ENCODE measurements at places on chromosomes 13 and 19. TPM values are rescaled to one million over a fixed set of nuclear protein-coding genes. Genes with fewer than 3 reads are reported as not detected.

Gene CEACAM5
- not detected for total RNA-seq

Gene CD37
- not detected for total RNA-seq

Gene CTXN1
- total RNA-seq, result 2.5 TPM

Gene ZFP28
- 13.1 TPM for total RNA-seq

Gene COX7A1
- total RNA-seq, result 8.3 TPM

Gene KIR2DL3
- not detected for total RNA-seq

Gene APOC1
- total RNA-seq, result 0.58 TPM

Gene SHISA7
- not detected for total RNA-seq

Gene FGF14
- total RNA-seq, result 0.17 TPM

Gene SIGLEC5
- total RNA-seq, result not detected

Gene RASGRP4
- not detected for total RNA-seq

Gene ERICH4
- not detected for total RNA-seq

Gene GNA15
- total RNA-seq, result under 0.01 TPM

Gene UTP14C
- 11.6 TPM for total RNA-seq

Gene CACNG6
- total RNA-seq, result not detected

Gene SHISA2
- under 0.01 TPM for total RNA-seq

Gene ATP12A
- not detected for total RNA-seq

Gene OR7C1
- not detected for total RNA-seq

Gene COX6B2
- not detected for total RNA-seq

Gene SGCG
- total RNA-seq, result not detected

Gene TMEM255B
- total RNA-seq, result 0.50 TPM

Gene PTOV1
- 81.0 TPM for total RNA-seq

Gene CFD
- 38.5 TPM for total RNA-seq

Gene PCDH17
- total RNA-seq, result 0.15 TPM

Gene ZNF541
- total RNA-seq, result not detected

Gene ZNF227
- 34.8 TPM for total RNA-seq

Gene KLK3
- not detected for total RNA-seq

Gene PNKP
- total RNA-seq, result 55.9 TPM

Gene ZNF681
- 0.87 TPM for total RNA-seq

Gene KASH5
- not detected for total RNA-seq

Gene DENND1C
- not detected for total RNA-seq

Gene ZNF429
- total RNA-seq, result 9.6 TPM

Gene SLC25A15
- 14.1 TPM for total RNA-seq

Gene PNMA8B
- total RNA-seq, result 2.8 TPM

Gene CEACAM8
- not detected for total RNA-seq

Gene ZGLP1
- total RNA-seq, result 0.29 TPM

Gene CCDC194
- 0.15 TPM for total RNA-seq

Gene ZNF66
- total RNA-seq, result 3.5 TPM

Gene SIGLEC14
- total RNA-seq, result not detected

Gene C19orf33
- total RNA-seq, result not detected

Gene CFAP97D2
- total RNA-seq, result not detected

Gene CAMSAP3
- under 0.01 TPM for total RNA-seq

Gene KL
- 0.15 TPM for total RNA-seq

Gene CCDC8
- total RNA-seq, result 34.2 TPM

Gene FFAR2
- total RNA-seq, result not detected

Gene TNFSF9
- 1.3 TPM for total RNA-seq

Gene FAM83E
- total RNA-seq, result 0.33 TPM

Gene LIPE
- total RNA-seq, result 2.9 TPM

Gene ATP4B
- not detected for total RNA-seq

Gene CEACAM16
- total RNA-seq, result not detected

Gene URAD
- total RNA-seq, result not detected

Gene SUGT1
- total RNA-seq, result 64.0 TPM

Gene SCN1B
- 7.4 TPM for total RNA-seq

Gene NANOS2
- not detected for total RNA-seq

Gene FUT2
- total RNA-seq, result not detected

Gene ALOX5AP
- total RNA-seq, result 0.29 TPM

Gene ZNF28
- 14.4 TPM for total RNA-seq

Data from smooth muscle cell of trachea (primary cell).